Colonic mucosa (tissue), 4 donors: ENCODE measurements at places on chromosomes 2 and 18.

- no peak for DNase-seq
These were observed 107.8 kb downstream of the TANC1 start for GRCh38 chr2:159076241-159076640.

GRCh38 chr2:162002623-162003235 lies 71.3 kb downstream of the DPP4 start:
- DNase-seq = no peak

GRCh38 chr2:239669899-239670460 lies 269.2 kb upstream of the HDAC4 start:
- DNase-seq = no peak

GRCh38 chr18:51250006-51250405 lies 52.5 kb upstream of the MEX3C start:
- DNase-seq = no peak

DNA sequence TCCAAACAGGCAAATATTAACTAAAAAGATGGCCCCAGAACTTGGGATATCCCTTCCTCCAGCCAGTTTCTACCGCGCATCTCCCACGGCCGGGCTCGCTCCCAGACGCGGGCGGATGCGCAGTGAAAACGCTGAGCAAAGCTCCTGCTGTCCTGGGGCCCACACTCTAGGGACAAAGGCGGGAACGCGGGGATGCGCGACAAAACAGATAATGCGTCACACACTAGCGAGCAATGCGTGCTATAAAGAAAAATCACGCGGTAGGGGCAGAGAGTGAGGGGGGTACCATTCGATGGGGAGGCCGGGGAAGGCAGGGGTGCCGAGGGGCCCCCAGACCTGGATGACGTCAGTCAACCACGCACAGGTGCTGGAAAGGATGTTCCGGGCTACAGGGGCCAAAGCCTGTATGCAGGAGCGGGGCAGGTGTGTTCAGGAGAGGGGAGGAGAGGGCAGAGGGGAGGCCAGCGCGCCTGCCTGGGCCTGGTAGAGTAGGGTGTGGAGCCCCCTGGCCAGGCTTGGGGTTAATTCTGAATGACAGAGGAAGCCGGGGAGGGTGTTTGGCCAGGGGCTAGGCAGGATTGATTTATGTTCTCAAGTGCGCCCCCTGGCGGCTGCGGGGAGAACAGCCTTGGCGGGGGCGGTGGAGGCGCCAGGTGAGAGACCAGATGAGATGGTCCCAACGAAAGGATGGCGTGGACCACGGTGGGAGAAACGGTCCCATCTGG lies 14.9 kb upstream of the ITM2C start:
- DNase-seq = peak; percentile 63

DNA sequence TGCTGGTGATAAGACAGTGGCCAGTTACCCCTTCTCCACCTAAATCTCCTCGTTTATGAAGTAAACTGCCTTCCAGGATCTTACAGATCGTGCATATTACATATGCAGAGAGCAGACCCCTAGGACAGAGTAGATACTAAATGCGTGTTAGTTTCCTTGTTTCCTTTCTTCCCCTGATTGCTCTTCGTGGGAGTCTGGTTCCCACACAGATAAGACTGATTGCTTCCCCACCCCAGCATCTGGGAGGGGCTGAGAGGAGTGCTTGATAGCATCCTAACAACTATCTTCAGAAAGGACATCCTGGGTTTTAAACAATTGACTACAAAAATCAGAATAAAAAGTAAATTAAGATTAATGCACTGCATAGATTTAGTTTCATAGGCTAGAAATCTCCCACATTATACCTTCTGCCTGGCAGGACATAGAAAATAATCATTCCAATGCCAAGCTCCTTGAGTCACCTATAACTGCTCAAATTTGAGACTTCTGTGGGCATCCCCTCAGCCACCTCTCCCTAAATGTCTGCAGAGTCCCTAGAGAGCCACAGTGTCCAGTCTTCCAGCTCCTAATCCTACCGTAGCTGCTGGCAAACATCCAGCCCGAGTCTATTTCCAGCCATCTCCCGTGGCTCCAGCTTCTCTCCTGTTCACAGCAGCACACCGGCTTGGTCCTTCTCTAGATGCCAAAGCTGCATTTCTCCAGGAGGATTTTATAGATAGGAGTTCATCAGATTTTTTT lies 128.3 kb downstream of the LRRC30 start:
- no peak for DNase-seq

GRCh38 chr2:20620271-20620681 lies 30.6 kb downstream of the HS1BP3 start:
- DNase-seq = no peak

GRCh38 chr18:26290385-26290784 lies 64.1 kb downstream of the TAF4B start:
- DNase-seq = no peak

DNA sequence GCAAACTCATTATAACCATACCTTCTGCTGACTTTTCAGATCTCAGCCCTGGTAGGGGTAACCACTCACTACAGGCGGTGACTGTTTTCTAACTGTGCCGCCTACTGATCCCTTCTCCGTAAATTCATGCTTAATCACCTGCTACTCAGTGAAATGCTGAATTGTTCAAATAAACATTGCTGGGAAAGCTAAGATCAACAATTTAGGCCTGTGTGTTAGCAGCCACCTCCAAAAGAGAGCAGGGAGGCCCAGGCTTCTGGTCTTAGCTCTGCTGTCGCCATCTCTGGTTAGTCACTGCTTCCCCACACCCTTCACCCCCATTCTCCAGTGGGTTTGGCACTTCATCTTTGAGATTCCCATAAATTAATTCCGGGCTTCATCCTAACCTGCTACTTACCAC lies 21.8 kb upstream of the NT5C1B start:
- DNase-seq = no peak

GRCh38 chr2:203853271-203853670 lies 14.3 kb upstream of the CTLA4 start:
- no peak for DNase-seq

DNA sequence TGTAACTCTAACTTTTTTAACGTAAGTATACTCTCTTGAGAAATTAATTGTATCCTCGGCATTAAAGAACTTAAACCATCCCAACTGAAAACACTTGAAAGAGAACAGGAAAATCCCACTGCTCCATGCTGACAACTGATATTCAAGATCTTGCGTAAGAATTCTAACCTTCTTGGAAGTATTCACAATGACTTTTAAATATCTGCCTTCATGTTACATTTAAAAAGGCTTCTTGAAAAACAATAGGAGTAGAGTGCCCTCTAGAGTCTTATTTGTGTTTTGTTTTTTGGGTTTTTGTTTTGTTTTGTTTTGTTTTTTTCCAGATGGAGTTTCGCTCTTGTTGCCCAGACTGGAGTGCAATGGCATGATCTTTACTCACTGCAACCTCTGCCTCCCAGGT lies 65.4 kb upstream of the DNAJC10 start:
- DNase-seq = no peak

- DNase-seq = no peak
These were observed 326.9 kb upstream of the HNRNPA3 start for GRCh38 chr2:176885661-176886060.

GRCh38 chr2:158187908-158188307 lies 86.2 kb downstream of the UPP2 start:
- DNase-seq = no peak

DNA sequence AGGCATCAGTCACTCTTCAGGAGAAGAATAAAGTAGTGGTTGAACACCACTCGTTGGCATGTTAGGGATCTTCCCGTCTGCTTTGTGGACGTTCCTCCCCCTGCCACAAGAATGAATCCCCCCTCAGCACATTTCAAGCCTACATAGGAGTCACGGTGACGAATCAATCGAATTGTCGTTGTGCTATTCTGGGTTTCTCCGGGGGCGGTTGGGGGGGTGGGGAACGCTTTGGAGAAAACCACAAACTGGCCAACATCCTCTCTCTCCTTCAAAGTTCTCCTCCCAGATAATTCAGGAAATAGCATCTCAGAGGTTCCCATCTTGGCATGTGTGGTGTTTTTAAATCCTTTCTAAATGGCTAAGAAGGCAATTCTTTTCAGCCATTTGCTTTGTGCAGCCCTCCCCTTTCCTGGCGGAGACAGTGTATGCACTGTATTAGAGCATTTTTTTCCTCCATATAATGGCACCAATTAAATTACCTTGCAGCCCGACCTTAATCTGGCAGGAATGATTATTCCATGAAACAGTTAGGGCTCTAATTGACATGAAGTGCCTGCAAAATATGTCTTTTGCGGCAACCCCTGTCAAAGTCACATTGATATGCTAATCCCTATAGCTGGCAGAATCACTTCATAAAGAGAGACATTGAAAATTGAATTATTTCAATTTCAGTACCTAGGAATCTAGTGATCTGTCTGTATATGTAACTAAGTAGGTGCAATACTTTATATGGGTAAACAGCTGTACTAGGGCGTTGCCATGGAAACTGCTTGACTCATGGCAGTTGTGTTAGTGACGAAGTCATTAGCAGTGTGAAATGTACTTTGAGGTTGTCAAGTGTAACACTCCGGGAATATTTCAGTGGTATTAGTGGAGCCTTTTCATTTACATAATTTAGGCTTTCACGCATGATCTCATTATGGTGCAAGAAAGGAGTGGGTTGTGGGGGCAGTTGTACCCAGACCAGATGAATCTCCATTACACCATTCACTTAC lies 323.4 kb upstream of the SLC14A2 start:
- DNase-seq = no peak

DNA sequence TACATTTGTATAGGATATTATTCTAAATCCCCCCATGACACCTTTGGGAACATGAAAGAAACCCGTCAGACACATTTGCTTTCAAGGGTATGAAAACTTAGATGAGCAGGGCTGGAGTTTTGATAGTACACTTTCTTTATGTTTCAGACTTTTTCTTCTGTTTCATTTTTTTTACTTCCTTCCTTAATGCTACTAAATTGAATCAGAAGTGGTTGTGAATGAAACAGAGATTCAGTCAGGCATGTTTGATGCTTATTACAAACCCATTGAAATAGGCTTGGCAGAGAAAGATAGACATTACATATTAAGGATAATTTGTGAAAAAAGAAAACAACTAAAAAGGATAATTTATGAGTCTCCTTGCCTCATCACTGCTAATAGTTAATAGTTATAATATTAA lies 26.8 kb downstream of the SLC30A6 start:
- DNase-seq = no peak

DNA sequence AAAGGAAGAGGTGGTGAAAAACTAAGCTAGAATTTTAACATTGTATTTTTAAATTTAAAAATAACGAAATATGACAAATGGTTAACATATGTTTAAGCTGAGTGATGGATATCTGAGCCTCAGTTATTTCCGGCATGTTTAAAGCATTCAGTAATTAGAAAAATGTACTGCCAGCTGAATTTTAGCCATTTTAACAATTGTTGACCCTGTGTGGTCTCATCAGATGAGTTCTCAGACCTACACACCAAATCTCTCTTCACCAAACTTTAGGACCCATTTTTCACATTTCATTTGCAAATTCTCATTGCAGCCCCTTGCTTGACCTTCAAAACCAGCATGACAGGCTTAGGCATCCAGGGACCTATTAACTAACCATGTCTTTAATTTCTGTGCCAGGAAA lies 91.5 kb upstream of the RGPD4 start:
- no peak for DNase-seq

- no peak for DNase-seq
These were observed 13.5 kb downstream of the BOK start for GRCh38 chr2:241571821-241572620.

GRCh38 chr2:215797676-215798075 lies 215.7 kb downstream of the MREG start:
- no peak for DNase-seq

- DNase-seq = no peak
These were observed 494.5 kb downstream of the RNF144A start for GRCh38 chr2:7411691-7412090.

DNA sequence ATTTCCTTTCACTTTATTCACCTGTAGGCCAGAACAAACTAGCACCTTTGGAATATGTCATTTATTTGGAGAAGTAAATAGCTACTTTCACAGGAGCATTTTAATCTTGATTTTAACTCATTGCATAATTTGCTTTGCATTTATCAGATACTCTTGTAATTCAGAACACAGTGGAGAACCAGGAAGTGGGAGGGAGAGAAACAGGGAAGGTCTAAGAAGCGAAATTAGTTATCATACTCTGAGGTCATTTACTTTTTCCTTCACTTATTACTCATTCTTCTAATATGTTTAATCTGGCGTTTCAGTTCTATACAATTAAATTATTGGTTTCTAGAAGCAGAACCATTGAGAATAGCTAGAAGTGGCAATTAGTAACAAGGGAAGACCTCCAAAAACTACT lies 20.7 kb downstream of the RBM44 start:
- no peak for DNase-seq

GRCh38 chr18:79402977-79403722 lies 7.4 kb downstream of the NFATC1 start:
- peak; percentile 43 for DNase-seq

- DNase-seq = peak; percentile 44
These were observed 64.0 kb upstream of the CABLES1 start for GRCh38 chr18:23071285-23071684.
